ENCODE measurements at places on chromosomes 4 and X.

DNA sequence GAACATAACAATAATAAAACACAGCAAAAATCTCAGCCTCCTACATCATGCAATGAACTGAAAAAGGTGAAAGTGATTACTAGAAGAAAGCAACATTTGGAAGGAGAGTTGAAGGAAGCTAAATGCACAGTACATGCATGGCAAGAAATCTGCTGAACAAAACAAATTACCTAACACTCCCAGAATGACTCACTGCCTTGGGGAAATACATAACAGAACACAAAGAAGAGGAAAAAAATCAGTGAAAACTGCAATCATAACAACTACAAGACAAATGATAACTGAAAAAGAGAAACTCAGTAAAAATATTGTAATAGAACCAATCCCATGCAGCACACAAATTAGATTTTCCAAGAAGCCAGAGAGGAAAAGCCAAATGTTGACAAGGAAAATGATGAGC lies 1513.2 kb downstream of the ARAP2 start:
- DNase-seq: no peak

DNA sequence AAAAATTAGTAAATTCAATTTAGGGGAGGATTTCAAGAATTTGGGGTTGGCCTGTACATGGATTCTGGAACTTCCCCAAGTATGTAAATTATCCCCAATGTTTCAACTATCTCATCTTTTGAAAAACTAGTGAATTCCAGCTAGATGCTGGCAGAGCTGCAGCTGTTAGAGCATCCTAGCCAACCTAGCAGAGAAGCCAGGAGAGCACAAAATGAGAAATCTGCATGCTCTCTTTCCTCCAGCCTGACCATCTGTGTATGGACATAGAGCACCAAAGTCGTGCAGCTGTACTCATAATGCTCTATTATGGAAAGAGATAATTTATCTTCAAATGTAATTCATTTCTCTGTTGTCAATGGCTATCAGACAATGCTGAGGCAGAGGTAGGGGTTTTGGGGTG lies 1217.7 kb downstream of the PCDH19 start:
- no peak for DNase-seq

- peak; percentile 13 for DNase-seq
Observed at GRCh38 chrX:821327-822107, 190.9 kb downstream of the SHOX start.

DNA sequence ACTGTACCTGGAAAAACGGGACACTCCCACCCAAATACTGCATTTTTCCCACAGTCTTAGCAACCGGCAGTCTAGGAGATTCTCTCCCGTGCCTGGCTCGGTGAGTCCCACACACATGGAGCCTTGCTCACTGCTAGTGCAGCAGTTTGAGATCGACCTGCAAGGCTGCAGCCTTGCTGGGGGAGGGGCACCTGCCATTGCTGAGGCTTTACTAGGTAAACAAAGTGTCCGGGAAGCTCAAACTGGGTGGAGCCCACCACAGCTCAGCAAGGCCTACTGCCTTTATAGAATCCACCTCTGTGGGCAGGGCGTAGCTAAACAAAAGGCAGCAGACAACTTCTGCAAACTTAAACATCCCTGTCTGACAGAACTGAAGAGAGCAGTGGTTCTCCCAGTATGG lies 205.2 kb downstream of the CHIC1 start:
- DNase-seq: no peak

DNA sequence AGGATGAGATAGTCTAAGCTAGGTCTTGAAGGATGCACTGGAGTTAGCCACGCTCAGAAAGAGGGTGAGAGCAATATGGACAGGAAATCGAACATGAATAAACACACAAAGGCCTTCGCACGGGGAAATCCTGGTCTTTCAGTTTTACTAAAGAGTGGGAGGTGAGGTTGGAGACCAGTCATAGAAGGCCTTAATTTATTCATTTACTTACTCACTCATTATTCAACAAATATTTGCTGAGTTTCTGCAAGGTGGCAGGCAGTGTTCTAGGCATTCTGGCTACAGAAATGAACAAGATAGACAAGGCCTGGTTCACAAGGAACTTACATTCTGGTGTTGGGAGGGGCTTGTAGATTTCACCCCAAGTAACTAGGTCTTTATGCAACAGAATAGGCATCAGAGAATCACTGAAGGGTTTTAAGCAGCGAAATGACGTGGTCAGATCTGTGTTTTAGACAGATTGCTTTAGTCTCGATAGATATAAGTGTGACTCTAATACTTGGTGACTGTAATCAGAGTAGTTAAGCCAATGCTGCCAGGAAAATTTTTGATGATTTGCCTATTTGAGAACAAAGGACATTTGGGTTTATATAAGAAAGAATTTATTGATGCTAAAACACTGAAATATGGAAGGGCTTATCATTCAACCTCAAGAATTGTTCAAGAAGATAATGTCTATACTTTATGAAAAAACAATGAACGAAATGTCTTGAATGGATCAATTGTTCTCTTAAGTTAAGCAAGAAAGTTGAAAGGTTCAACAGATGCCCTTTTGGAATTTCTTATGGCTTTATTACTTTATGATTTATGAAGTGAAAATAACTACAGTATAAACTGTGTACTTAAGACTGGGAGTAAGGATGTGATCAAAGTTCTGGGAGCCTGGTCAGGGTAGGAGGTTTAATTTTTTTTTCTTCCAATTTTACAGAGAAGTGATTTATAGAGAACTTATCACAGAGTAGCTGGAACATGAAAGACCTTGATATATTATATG lies 184.4 kb upstream of the CASK start:
- no peak for DNase-seq

Data from mesothelial cell of epicardium (in vitro differentiated cells).